Karpas-422 (cell line): ENCODE measurements at places on chromosomes 13 and 19.

- DNase-seq = no peak
These were observed 224.6 kb upstream of the GPC6 start for GRCh38 chr13:93001866-93002461.

- no peak for DNase-seq
These were observed 1.5 kb upstream of the NTN5 start for GRCh38 chr19:48674216-48674809.

GRCh38 chr13:44904967-44905366 lies 84.3 kb downstream of the NUFIP1 start:
- DNase-seq = no peak

GRCh38 chr19:29085206-29085605 lies 127.7 kb downstream of the UQCRFS1 start:
- no peak for DNase-seq

- no peak for DNase-seq
These were observed 5.7 kb downstream of the ZNF558 start for GRCh38 chr19:8826371-8826770.

GRCh38 chr19:10730932-10731331 lies 13.1 kb downstream of the DNM2 start:
- DNase-seq = no peak

- no peak for DNase-seq
These were observed 50.2 kb downstream of the RFX2 start for GRCh38 chr19:6059988-6060599.

- DNase-seq = no peak
These were observed 1.3 kb upstream of the DNASE2 start for GRCh38 chr19:12882589-12882988.

DNA sequence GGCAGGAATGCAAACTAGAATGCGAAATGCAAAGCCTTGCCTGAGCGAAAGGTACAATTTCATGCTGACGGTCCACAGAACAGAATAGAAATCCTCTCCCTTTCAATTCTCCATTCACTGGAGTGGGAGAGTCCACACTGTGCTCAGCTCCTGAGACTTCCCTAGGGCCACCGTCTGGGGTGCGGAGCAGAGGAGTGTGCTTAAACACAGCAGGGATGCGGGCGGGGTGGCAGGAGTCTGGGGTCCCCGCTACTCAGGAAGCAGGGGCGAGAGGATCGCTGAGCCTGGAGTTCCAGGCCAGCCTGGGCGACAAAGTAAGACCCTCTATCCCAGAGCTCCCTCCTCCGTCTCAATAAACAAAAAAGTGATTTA lies 552 bp upstream of the ZNF816 start:
- DNase-seq = no peak

DNA sequence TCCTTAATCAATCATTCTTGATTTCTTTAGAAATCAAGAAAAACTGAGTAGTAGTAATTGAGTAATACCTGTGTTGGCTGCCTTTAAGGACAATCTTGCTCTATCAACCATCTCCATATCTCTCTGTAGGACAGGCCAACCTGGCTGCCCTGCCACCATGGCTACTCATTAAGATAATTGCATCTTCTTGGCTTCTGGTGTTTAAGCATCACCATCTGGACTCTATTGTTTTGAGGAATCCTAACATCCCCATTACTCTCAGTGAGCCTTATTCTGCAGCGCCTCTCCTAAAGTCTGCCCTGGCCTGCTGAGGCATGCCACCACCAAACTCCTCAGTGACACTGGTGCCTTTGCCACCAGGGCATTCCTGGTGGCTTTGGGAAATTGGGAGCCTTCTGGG lies 442.6 kb upstream of the ZNF507 start:
- DNase-seq = no peak

DNA sequence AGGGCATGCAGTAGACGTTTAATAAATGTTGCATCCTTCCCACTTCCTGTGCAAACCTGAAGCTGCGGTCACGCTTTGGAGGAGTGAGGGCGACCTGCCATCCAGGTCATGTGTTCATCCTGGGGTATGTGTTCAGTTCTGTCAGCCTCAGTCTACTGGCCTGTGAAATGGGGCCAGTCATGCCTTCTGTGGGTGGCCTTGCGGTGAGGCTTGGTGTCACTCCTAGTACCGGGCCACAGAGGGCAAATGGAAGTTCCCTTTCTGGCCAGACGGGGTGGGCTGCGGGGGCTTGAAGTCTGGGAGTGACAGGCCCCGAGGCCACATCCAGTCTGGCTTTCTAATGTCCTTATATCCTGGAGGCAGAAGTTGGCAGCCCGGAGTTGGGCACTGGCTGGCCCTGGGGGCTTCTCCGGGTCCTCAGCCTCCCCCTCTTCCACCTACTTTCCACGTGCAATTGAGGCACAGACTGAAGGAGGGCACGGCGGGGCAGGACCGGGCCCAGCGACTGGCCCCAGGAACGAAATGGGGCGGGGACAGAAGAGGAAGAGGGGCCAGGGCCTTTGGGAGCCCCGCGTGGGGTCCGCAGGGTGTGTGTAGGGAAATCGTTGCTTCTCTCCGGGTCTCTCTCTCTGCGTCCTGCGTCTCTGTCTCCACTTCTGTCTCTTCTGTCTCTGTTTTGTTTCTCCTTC lies 11.1 kb downstream of the PDE4A start:
- peak; percentile 62 for DNase-seq
